ENCODE measurements at places on chromosomes 5 and 9.

DNA sequence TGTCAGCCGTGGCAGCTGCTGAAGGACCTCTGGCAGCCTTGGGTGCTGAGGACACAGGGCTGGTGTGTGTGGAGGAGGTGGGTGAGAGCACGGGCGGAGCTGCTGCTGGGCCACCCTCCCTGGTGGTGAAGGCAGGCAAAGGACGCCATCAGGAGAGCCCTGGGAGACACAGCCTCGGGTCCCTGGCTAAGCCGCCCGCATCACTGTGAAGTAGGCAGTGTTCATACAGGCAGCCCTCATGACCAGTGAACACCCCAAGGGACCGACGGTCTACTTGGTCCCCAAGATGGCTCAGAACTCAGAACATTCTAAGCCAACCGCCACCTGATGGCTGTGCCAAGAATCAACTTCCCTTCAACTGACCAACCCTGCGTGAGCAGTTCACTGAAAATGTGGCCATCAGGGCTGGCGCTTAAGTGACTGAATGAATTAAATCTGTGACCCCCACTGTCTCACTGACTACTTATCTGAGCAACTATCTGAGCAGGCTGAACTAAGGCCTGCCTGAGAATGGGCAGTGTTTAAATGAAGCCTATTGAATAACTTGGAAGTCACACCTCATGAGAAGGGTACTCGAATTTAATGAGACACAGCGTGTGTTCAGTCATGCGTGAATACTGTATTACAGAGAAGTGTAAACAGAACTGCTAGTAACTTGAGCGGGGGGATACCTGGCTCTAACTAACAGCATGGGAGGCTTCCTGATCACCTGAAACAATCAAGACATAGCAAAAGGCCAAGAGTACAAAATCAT lies 54.7 kb upstream of the SIMC1 start:
- DNase-seq: no peak

DNA sequence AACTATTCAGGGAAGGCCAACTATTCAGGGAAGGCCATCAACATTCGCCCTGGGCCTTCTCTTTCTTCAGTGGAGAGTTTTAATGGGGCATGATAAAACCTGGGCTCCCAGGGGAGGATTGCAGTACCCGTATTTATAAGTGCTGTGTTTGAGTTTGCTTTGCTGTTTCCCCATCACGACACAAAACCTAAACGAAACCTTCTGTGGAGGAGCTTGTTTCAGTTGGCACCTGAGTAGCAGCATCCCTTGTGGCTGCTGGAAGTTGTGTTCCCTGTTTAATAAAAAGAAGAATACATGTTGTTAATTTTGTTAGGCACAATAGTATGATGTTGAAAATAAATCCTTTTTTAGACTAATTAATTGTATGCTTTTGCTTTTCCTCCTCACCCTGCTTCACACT lies 8.3 kb downstream of the WDR31 start:
- no peak for DNase-seq

DNA sequence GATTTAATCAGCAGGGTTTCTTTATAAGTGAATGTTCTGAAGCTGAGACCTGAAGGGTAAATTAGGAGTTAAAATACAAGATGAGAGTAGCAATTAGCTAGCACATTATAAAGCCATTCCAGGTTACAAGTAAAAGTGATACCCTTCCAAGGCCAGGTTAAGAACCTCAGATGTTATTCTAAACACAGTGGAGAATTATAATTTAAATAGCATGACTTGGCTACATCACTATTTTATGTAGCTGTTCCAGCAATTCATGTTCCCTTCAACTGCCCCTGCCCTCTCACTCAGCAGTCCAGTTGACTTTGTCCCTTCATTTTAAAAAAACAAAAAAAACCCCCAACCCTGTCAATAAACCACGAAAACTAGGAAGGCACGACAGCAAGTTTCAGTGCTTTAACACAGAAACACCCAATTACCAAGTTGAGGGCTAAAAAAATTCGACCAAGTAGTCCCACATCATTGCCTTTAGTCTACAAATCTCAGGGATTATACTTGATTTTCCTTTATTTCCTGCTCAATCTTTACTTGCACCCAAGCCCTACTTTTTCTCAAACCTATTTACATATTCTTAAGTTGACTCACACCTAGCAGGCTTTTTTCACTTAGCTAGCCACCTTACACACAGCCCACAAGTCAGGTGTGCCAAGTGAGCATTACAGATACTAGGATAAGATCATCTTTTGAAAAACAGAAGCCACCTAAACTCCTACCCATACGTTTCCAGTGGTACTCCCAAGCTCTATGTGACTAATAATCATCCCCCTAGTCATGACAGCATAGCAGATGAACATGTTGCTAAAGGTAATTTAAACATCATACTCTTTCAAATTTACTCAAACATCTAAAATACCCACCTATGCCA lies 3.4 kb downstream of the RPL37 start:
- DNase-seq: no peak

DNA sequence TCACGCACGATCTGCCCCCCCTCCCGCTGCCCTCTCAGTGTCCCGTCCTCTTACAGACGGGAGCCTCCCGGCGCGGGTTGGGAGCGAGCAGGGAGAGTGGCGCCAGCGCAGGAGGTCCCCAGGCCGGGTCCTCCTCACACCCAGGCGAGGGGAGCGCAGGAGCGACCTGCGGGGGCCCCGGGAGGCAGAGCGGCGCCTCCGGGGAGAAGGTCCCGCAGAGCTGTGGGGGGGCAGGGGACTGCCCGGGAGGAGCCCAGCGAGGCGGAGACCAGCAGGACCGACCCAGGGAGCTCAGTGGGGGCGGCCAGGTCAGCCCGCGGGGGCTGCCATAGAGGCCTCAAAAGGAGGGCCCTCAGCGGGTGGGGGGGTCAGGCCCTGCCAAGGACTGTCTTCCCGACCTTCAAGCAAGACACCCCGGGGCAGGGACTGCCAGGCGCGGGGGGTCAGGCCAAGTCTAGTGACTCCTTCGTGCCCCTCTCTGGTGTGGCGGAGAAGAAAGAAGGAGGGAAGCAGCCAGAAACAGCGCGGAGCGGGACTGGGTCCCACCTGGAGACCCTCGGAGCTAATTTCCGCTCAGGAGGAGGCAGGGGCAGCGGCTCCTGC lies 123.3 kb upstream of the ERCC6L2 start:
- no peak for DNase-seq

DNA sequence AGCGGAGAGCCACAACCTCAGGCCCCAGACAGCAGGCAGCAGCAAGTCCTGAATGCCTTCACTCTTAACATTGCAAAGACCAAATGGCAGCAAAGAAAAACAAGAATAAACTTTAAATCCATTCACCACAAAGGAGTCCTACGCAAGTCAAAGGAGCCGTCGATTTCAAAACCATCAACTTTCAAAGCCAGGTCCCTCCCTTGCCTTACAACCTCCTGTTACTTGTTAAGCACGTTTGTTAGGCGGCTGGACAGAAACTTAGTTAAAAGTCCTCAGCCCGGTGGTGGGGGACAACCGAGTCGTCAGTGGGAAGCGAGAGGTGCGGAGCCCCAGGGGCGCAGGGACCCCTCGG lies 938 bp downstream of the LPAR1 start:
- peak; percentile 5 for DNase-seq

DNA sequence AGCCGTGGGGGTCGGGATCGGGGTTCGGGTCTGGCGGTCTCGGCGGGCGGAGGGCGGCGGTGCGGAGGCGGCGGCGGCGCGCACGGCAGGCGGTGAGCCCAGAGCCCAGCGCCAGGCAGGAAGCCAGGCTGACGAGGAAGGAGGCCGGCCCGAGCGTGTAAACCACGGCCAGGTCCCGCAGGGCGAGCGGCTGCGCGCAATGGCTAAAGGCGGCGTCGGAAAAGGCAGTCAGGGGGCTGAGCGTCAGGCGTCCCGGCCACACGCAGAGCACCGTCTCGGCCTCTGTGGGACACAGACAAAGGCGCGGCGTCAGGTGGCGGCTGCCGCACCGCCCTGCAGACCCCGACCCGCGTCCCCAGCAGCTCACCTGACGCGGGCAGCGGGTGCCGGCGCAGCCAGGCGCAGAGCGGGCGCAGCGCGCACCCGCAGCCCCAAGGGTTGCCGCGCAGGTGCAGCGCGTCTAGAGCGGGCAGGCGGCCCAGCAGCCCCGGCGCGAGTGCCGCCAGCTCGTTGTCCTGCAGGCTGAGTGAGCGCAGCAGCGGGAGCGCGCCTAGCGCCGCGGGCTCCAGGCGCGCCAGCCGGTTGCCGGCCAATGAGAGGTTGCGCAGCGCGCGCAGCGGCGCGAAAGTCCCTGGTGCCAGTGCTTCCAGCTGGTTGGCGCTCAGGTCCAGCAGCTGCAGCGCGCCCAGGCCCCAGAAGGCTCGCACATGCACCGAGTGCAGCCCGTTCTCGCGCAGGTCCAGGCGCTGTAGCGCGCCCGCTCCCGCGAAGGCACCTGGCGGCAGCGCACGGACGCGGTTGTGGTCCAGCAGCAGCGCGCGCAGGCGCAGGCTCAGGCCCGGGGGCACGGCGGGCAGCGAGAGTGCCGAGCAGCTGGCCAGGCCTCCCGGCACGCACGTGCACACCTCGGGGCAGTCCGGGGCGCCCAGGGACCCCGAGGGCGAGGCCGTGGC lies 671 bp downstream of the LRRC26 start:
- peak; percentile 65 for DNase-seq

DNA sequence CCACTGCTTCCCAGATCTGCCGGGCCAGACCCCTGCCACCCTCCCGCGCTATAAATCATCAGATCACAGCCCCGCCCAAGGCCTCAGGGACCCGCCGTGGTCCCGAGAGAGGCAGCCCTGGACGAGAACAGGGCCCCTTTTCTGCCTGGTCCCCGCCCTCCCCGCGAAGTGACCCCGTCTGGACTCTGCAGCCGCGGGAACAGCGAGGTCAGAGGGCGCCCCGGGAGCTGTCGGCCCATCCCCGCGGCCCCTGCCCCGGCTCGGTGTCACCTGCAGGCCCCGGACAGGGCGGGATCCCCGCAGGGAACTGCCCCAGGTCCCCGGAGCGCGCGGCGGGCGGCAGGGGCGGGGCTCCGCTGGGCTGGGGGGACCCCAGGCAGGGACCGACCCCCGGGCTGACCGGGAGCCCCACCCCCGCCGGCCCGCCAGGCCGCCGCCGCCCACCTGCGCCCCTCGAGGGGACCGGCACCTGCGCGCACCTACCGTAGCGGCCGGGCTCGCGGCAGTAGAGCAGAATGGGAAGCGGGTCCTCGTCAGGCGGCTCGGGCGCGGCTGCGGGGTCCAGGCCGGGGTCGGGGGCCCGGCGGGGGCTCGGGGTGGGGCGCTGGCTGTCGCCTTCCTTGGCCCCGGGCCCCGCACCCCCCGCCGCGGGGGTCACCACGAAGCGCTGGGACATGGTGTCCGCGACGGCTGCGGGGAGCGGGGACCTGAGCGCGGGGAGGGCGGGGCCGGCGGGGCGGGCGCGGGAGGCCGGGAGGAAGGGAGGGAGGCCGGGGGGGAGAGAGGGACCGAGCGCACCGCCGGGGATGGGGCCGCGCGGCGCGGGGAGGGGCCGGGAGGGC lies 43.5 kb upstream of the SLC12A7 start:
- no peak for DNase-seq

Measured in MV-4-11 (cell line).